ENCODE measurements at places on chromosomes 6 and 20. TPM values are rescaled to one million over a fixed set of nuclear protein-coding genes. Genes with fewer than 3 reads are reported as not detected.

Gene ENPP1
- polyA plus RNA-seq, result 3.8 TPM

Gene GNAS-AS1
- 0.13 TPM for polyA plus RNA-seq

Gene EYS
- not detected for polyA plus RNA-seq

Gene KCNQ5
- polyA plus RNA-seq, result 1.8 TPM

Gene PEDS1
- polyA plus RNA-seq, result 54.2 TPM

Gene PPP1R14C
- polyA plus RNA-seq, result 0.08 TPM

Gene TOX2
- polyA plus RNA-seq, result 38.0 TPM

Gene DCDC2
- 0.23 TPM for polyA plus RNA-seq

Gene TMC2
- 0.34 TPM for polyA plus RNA-seq

Gene EIF2S2
- polyA plus RNA-seq, result 54.8 TPM

Gene GSTA3
- not detected for polyA plus RNA-seq

Gene GDAP1L1
- polyA plus RNA-seq, result 0.29 TPM

Gene TREML2
- polyA plus RNA-seq, result 0.10 TPM

Gene BTN1A1
- polyA plus RNA-seq, result not detected

Gene MAFB
- 20.0 TPM for polyA plus RNA-seq
